ENCODE measurements at places on chromosomes 11 and 22. TPM values are rescaled to one million over a fixed set of nuclear protein-coding genes. Genes with fewer than 3 reads are reported as not detected.

Gene P2RY2
- total RNA-seq = 0.69 TPM

Gene CCDC90B
- total RNA-seq = 61.3 TPM

Gene CSNK2A3
- 17.4 TPM for total RNA-seq

- H3K36me3 ChIP-seq = no peaks in the 10 kb centered on the region
- no peak for DNase-seq
- no peak overlapping the region for H3K27ac ChIP-seq
- no peaks in the 10 kb centered on the region for H3K4me1 ChIP-seq
These were observed 142.3 kb downstream of the ELP4 start for GRCh38 chr11:31651822-31652221.

- H3K27me3 ChIP-seq = peaks cover 2% of the 10 kb centered on the region
- H3K4me1 ChIP-seq = peaks cover 6% of the 10 kb centered on the region
- no peaks in the 10 kb centered on the region for H3K36me3 ChIP-seq
These were observed 353.7 kb downstream of the INSC start for GRCh38 chr11:15468466-15468865.

DNA sequence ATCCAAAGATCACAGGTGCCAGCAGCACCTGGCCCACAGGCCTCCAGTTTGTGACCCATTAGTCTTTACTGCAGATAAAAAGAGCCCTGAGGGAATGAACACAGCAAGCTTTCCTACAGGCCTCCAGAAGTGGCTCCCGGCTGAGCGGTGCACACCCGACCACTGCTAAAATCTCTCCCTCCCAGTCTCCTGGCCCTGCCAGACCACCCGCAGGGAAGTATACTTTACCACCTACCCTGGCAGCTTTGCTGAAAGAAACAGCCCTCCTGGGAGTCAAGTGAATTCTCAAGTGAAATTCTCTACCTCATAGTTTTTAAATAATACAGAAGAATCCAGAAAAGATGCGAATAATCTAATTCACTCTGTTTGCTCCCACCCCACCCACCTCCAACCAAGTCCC lies 15.4 kb upstream of the MTNR1B start:
- H3K27me3 ChIP-seq = peaks cover 3% of the 10 kb centered on the region
- DNase-seq = no peak
- H3K4me1 ChIP-seq = no peaks in the 10 kb centered on the region

- H3K36me3 ChIP-seq = no peaks in the 10 kb centered on the region
- H3K27me3 ChIP-seq = peaks cover 4% of the 10 kb centered on the region
- no peak for DNase-seq
- no peak overlapping the region for H3K27ac ChIP-seq
These were observed 5.3 kb downstream of the NHERF4 start for GRCh38 chr11:119190531-119190930.

Gene PLAAT4
- total RNA-seq = not detected

- no peaks in the 10 kb centered on the region for H3K36me3 ChIP-seq
- DNase-seq = no peak
- H3K27ac ChIP-seq = no peak overlapping the region
- H3K4me1 ChIP-seq = peaks cover 21% of the 10 kb centered on the region
- peaks cover 3% of the 10 kb centered on the region for H3K27me3 ChIP-seq
These were observed 34.0 kb downstream of the SLCO2B1 start for GRCh38 chr11:75184757-75185425.
